IMR-90 (cell line): ENCODE measurements at places on chromosomes 16 and 17. TPM values are rescaled to one million over a fixed set of nuclear protein-coding genes. Genes with fewer than 3 reads are reported as not detected.

DNA sequence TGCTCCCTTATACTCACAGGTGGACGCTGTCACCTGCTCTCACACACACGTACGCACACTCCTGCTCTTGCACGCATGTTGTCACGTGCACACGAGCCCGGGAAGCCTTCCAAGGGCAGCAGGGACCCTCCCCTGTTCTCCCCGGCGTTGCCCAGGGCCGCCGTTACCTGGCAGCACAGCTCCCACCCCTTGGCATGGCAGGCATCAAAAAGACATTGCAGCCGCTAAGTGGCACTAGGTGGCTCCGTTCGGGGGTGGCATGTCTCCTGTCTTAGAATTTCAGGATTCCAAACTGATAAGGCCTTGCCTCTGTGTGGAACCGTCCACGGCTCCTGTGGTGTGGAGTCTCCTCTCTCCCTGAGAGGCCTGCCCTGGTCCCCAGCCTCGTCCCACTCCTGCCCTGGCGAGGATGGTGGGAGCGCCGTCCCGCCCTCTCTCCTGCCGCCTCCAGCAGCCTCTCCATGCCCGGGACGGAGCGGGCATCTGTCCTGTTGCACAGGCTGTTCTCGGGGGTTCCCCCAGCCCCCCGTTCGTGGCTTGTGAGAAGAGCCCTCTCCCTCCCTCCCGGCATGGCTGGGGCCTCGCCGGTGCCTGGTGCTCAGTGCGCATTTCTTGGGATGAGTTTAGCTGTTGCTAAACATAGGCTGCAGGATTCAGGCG lies 126.7 kb upstream of the GSE1 start:
- H3K4me3 ChIP-seq = no peak overlapping the region
- H3K27ac ChIP-seq = no peak overlapping the region
- no peaks in the 10 kb centered on the region for H3K36me3 ChIP-seq
- DNase-seq = no peak

Gene SOX8
- under 0.01 TPM in 2 replicates for total RNA-seq

DNA sequence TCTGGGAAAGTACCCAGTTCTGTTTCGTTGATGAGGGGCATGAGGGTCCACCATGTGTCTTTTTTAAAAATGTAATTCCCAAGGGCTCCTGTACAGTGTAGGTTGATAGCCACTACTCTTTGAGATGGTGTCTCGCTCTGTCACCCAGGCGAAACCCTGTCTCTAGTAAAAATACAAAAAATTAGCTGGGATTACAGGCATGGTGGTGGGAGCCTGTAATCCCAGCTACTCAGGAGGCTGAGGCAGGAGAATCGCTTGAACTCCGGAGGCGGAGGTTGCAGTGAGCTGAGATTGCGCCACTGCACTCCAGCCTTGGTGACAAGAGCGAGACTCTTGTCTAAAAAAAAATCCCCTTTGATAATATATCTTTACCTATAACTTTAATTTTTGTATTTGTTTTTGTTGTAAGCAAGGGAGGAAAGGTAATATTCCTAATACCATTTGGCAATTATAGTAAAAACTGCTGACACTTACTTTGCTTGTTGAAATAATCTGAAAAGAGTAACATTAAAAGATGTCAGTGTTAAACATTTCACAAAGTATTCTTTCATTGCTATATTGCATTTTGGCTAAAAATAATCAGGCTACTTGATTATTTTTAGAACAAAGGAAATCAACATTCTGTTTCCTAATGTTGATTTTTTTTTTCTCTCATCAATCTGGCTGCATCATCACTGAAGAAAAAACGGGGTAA lies 11.8 kb downstream of the KPNA2 start:
- no peaks in the 10 kb centered on the region for H3K27me3 ChIP-seq
- H3K4me3 ChIP-seq = no peak overlapping the region
- H3K4me1 ChIP-seq = no peaks in the 10 kb centered on the region
- DNase-seq = no peak

Gene ADAP2
- total RNA-seq = 0.90 and 1.1 TPM in 2 replicates

Gene CLEC18A
- total RNA-seq = under 0.01 TPM in 1 of 2 replicates, not detected in the other

Gene RNF135
- total RNA-seq = 5.3 and 5.9 TPM in 2 replicates

GRCh38 chr17:51684214-51684613 lies 423.9 kb downstream of the UTP18 start:
- no peak overlapping the region for H3K27ac ChIP-seq
- H3K4me1 ChIP-seq = no peaks in the 10 kb centered on the region
- H3K27me3 ChIP-seq = no peaks in the 10 kb centered on the region
- no peak overlapping the region for H3K4me3 ChIP-seq
- H3K36me3 ChIP-seq = no peaks in the 10 kb centered on the region

- H3K36me3 ChIP-seq = no peaks in the 10 kb centered on the region
- H3K27ac ChIP-seq = no peak overlapping the region
- DNase-seq = no peak
These were observed 148.4 kb downstream of the RPTOR start for GRCh38 chr17:80692931-80693467.

Gene CNTNAP4
- not detected in 2 replicates for total RNA-seq

- no peaks in the 10 kb centered on the region for H3K4me1 ChIP-seq
- no peak overlapping the region for H3K27ac ChIP-seq
- H3K4me3 ChIP-seq = no peak overlapping the region
- no peak for DNase-seq
These were observed 41.5 kb upstream of the TOM1L1 start for GRCh38 chr17:54859187-54859586.

DNA sequence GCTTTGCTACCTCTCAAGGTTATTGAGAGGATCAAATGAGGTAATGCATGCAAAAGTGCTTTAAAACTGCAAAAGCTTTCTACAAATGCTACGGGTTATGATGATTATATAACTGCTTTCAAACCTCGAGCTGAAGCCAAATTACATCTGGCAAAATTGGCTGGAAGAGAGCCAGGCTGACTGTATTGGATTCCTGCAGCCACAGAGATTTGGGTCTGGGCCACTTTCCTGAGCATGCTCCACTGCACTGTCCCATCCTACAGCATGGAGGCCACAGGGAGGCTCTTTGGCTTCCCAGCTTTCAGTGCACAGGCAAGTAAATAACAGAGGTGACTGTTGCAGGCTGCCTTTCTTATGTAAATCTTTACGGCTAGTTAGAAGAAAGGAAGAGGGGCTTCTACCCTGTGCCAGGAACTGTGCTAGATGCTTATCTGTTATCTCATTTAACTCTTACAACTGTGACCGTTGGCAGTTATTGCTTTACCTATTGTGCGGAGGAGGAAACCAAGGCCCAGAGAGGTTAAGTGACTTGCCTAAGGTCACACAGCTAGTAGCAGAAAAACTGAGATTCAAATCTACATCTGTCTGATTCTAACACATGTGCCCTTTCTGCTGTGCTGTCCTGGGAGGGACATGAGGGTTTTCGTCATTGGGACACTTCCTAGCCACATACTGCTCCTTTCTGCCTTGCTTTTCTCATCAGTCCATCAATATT lies 121.8 kb downstream of the SPACA3 start:
- H3K27me3 ChIP-seq = peaks cover 2% of the 10 kb centered on the region; the same call in 1 of the 2 replicates
- no peaks in the 10 kb centered on the region for H3K36me3 ChIP-seq
- no peaks in the 10 kb centered on the region for H3K4me1 ChIP-seq
- peak; percentile 2 for DNase-seq
- no peak overlapping the region for H3K4me3 ChIP-seq
- H3K27ac ChIP-seq = no peak overlapping the region

- H3K4me3 ChIP-seq = no peak overlapping the region
- peaks cover 13% of the 10 kb centered on the region for H3K36me3 ChIP-seq
- H3K27ac ChIP-seq = no peak overlapping the region
These were observed 98.0 kb downstream of the KPNA2 start for GRCh38 chr17:68133346-68134045.

Gene CAPN15
- 9.3 and 11.4 TPM in 2 replicates for total RNA-seq

GRCh38 chr17:78343543-78344201 lies 16.2 kb downstream of the SOCS3 start:
- no peaks in the 10 kb centered on the region for H3K27me3 ChIP-seq
- DNase-seq = no peak
- H3K4me3 ChIP-seq = no peak overlapping the region
- H3K4me1 ChIP-seq = peaks cover 25% of the 10 kb centered on the region

Gene TGFB1I1
- 24.9 and 30.0 TPM in 2 replicates for total RNA-seq

DNA sequence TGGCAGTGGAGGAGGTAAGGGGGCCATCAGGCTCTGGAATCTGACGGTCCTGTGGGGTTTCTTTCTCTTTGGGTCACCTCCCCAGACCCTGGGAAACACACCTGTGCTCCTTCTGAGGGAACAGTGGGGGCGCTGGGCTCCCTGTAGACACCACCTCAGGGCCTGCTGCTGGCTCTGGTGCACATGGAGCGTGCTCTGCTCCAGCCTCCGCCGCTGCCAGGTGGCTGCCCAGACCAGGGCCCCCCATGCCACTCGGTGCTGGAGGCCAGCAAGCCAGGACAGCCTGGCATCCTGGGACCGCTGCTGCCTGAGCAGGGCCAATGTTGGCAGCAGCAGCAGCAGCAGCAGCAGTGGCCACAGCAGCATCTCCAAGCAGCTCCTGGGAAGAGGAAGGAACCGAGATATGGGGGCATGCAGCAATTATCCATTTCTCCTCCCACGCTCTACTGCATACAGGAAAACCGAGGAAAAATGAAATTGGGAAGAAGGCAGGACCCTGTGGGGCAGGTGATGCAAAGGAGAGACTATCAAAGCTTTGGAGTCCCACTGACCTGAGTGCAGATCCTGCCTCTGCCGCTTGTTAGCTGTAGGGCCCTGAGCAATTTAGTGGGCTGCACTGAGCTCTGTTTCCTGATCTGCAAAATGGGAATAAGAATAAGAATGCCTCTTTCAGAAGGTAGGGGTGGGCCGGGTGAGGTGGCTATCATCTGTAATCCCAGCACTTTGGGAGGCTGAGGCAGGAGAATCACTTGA lies 902 bp downstream of the GHDC start:
- H3K4me3 ChIP-seq = peak overlapping the region; percentile 77
- H3K36me3 ChIP-seq = no peaks in the 10 kb centered on the region
- no peak overlapping the region for H3K27ac ChIP-seq
- H3K27me3 ChIP-seq = no peaks in the 10 kb centered on the region

GRCh38 chr17:1323336-1323735 lies 43.9 kb downstream of the TRARG1 start:
- no peak for DNase-seq
- H3K4me1 ChIP-seq = no peaks in the 10 kb centered on the region
- no peaks in the 10 kb centered on the region for H3K36me3 ChIP-seq
- H3K27me3 ChIP-seq = peaks cover 6% of the 10 kb centered on the region; the same call in 1 of the 2 replicates
- no peak overlapping the region for H3K4me3 ChIP-seq
- H3K27ac ChIP-seq = no peak overlapping the region

- H3K27ac ChIP-seq = no peak overlapping the region
- no peak for DNase-seq
- H3K27me3 ChIP-seq = no peaks in the 10 kb centered on the region
- H3K4me3 ChIP-seq = no peak overlapping the region
- no peaks in the 10 kb centered on the region for H3K36me3 ChIP-seq
These were observed 162.8 kb upstream of the ANKFN1 start for GRCh38 chr17:55990332-55991006.

Gene ABCC6
- 0.36 and 0.56 TPM in 2 replicates for total RNA-seq

- no peak for DNase-seq
- peaks cover 30% of the 10 kb centered on the region; the same call in 1 of the 2 replicates for H3K36me3 ChIP-seq
- no peaks in the 10 kb centered on the region; the same call in 1 of the 2 replicates for H3K27me3 ChIP-seq
- peaks cover 6% of the 10 kb centered on the region for H3K4me1 ChIP-seq
These were observed 119.9 kb upstream of the SMURF2 start for GRCh38 chr17:64781810-64782555.

DNA sequence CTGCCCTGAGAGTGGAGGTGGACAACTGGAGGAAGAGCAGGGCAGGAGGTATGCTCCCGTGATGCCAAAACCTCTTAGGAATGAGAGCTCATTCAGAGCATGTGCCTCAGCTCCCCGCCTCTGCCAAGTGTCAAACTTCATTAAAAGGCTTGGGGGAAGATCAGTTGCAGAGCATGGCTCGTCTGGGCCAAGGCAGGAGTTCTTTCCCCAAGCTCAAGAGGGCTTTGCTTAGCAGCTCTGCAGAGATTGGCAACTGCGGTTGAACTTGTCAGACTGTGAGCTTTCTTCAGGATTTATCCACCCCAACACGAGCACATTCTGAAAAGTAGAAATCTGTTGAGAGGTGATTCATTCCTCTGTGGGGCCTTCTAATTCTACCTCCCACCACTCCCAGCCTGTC lies 248.1 kb downstream of the HS3ST3A1 start:
- H3K27ac ChIP-seq = no peak overlapping the region; the same call in 1 of the 2 replicates
- peak; percentile 29 for DNase-seq
- H3K4me3 ChIP-seq = no peak overlapping the region
- no peaks in the 10 kb centered on the region for H3K36me3 ChIP-seq

DNA sequence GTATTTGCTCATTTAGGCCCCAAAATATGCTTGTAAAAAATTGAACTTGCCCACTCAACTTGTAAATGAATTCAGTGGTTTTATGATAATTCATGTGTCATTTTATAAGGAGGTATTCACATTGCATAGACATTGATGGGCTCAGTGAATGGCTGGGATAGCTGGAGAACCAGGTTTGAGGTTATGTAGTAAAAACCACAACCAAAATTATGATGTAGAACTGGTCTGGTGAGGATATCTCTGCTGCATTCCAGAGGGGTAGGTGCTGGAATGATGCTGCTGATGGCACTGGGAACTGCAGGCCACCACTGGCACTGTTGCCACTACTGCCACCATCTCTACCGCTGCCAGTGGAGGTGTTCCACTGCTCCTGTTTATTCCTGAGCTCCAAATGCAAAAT lies 21.5 kb upstream of the RABEP1 start:
- DNase-seq = no peak
- no peaks in the 10 kb centered on the region for H3K36me3 ChIP-seq
- H3K4me1 ChIP-seq = no peaks in the 10 kb centered on the region
- H3K27me3 ChIP-seq = 0 out of 2 replicates have a peak, but pooled peaks cover 2% of the 10 kb centered on the region
- no peak overlapping the region for H3K4me3 ChIP-seq

DNA sequence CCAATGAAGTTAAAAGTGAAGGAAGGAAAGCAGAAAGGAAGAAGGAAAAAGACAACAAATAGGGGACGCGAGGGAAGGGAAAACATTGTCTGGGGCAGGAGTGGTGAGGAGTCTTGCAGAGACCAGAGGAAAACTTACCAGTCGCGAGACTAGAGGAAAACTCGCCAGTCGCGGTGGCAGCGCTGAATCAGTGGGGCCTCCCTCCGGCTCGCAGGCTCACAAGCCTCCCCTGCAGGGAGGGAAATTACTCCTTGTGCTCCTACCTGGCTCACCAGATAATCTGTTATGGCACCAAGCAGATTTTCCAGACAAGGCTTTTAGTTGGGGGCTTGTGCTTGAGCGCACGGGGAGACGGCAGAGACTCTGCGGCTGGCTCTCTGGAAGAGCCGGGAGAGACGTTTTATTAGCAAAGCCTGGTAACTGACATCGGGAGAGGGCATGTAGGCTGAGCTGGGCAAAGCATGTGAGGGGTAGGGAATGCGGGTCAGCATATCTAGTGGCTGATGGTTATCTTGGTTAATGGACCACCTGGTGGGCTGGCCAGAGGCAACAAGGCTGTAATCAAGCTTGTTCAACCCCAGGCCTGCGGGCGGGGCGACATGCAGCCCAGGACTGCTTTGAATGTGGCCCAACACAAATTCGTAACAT lies 37.1 kb downstream of the LCMT1 start:
- H3K36me3 ChIP-seq = peaks cover 21% of the 10 kb centered on the region
- peaks cover 2% of the 10 kb centered on the region; the same call in 1 of the 2 replicates for H3K4me1 ChIP-seq
- no peak overlapping the region for H3K27ac ChIP-seq
- H3K27me3 ChIP-seq = no peaks in the 10 kb centered on the region

- no peaks in the 10 kb centered on the region for H3K27me3 ChIP-seq
These were observed 584 bp upstream of the TNRC6A start for GRCh38 chr16:24728891-24729242.

- no peak overlapping the region for H3K4me3 ChIP-seq
- peaks cover under 1% of the 10 kb centered on the region; the same call in 1 of the 2 replicates for H3K4me1 ChIP-seq
- H3K36me3 ChIP-seq = no peaks in the 10 kb centered on the region
- no peak for DNase-seq
- no peaks in the 10 kb centered on the region for H3K27me3 ChIP-seq
These were observed 26.1 kb downstream of the TRPV3 start for GRCh38 chr17:3531266-3532101.
